ENCODE measurements at places on chromosomes 3 and 15.

- no peak for DNase-seq
These were observed 121.8 kb upstream of the CADM2 start for GRCh38 chr3:84836961-84837360.

DNA sequence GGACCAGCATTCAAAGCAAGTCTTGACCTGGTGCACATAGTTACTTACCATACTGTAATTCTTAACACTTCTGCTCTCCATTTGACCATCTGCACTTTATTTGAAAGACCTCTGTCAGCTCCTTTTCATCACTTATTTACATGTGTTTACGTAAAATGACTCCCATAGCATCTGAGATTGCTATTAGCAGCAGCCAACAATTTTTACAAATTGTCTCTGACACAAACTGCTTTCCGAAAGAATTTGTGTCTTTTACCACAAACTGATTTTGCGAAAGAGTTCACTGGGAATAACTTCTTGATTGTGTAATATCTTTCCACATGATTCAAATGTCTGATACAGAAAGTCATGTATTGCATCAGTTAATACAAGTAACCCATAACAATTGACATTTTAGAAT, 144.1 kb upstream of the PEX5L start:
- no peak for DNase-seq

GRCh38 chr15:68593828-68594532, 15.2 kb downstream of the CORO2B start:
- no peak for DNase-seq

GRCh38 chr3:116020495-116020894, 397.2 kb downstream of the GAP43 start:
- DNase-seq, result no peak

DNA sequence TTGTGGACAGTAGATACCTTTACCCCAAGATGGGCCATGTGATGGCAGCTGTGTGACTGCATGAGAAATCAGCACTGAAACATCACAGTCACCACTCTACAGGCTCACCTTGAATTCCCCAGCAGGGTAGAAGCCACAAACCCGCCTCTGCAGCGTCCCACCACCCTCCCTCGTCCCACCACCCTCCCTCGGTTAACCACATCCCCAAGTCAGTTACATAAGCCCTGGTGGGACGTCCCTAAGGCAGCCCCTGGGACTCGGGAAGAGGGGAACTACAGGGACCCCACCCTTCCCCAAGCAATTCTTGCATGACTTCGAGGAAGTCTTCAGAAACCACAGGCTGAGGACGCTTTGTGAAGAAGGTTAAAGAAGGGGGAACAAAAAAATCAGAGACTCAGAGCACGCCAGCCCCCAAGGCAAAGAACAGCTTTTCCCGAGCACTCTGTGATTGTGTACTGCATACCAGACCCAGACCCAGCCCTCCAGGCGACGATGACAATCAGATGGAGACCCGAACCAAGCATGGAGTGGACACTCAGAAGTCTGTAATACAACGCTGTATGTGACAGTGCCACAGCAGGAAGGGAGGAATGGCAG, 60.5 kb downstream of the SH3BP5 start:
- DNase-seq, result no peak

DNA sequence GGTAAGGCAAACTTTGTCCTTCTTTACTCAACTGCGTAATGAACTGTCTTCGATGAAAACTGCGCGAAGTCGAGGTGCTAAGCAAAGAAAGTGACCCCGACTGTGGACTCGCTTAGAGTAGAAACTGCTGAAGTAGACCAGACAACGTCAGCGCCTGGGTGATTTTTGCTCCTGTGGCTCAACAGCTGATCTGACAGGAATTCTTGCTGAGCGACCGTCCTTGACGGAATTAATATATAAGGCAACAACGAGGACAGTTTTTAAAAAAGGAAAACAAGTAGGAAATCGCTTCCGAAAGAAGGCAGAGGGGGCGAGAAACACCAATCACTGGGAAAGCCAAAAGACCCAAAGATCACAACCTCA, 541 bp downstream of the RPS27L start:
- DNase-seq, result peak; percentile 39

- DNase-seq, result no peak
These were observed 55.0 kb upstream of the CHD2 start for GRCh38 chr15:92845126-92845508.

DNA sequence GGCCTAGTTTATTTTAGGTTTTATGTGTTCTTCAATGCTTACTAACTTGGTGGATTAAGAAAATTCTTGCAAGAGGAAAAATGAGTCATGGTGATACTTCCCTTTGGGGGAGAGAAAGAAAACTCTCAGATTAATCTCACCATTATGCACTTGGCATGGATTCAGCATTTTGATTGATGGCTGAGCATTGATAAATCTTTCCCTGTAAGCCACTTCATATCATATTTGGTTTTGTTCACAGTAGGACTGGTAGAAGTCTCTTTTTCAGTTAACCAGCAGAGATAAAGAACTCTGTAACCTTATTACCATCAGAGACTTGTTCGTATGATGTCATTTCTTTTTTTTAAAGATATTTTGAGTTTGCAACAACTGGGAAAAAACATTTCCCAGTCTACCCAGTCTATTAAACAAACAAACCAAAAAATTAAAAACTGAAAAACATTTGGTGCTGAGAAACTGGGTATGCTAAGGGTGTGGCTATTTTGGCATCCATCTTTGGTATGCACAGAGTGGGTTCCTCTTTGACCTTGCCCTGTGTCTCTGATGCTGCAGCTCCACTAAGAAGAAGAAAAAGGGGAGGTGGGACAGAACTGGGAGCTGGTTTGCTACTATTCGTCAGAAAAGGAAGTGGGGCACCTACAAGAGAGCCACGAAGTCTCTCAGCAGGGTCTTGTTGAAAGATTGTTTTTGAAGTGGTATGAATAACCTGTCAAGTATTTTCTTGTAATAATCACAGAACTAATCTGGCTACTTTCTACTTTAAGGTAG, 17.2 kb downstream of the TMOD3 start:
- no peak for DNase-seq

DNA sequence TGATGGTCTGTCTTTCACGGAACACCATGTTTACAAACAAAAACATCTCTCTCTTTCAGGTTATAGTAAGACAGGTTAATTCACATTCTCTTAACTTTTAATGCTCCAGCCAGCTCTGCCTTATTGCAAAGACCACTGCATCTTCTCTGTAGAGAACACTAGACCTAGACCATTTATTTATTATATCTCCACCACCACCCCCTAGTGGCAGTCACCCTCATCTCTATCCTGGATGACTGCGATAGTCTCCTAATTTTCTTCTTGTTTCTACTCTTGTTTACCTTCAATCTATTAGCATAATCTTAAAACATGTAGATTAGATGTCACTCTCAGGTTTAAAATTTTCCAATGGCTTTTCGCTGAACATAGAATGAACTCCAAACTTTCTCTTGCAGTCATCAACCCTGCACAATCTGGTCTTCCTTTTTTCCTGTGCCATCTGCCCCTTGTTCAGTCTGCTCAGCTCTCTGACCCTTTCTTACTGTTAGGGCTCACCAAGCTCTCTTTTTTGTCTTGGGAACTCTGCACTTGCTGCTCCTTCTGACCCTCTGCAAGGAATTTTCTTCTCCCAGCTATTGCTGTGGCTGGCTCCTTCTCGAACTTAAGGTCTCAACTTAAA, 155.6 kb downstream of the SQOR start:
- DNase-seq, result no peak

DNA sequence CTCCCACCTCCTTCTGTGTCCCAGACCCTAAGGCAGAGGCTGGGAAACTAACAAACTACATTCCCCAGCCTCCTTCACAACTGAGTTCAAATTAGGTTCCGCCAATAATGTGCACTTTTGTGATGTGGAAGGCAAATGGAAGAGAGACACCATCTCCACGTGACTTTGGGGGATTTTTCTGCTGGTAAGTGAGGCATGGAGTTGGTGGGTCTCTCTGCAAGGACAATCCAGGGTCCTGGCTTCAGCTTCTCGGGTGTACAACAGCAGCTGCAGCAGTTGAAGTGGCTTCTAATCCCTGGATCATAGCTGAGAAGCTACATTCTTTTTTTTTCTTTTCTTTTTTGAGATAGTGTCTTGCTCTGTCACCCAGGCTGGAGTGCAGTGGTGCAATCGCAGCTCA, 58.9 kb upstream of the GATA2 start:
- no peak for DNase-seq

- no peak for DNase-seq
These were observed 34.5 kb downstream of the KBTBD12 start for GRCh38 chr3:127949446-127950055.

GRCh38 chr3:186882150-186882524, 39.6 kb downstream of the ADIPOQ start:
- no peak for DNase-seq

GRCh38 chr3:13219077-13219901, 146.1 kb upstream of the IQSEC1 start:
- DNase-seq, result no peak

DNA sequence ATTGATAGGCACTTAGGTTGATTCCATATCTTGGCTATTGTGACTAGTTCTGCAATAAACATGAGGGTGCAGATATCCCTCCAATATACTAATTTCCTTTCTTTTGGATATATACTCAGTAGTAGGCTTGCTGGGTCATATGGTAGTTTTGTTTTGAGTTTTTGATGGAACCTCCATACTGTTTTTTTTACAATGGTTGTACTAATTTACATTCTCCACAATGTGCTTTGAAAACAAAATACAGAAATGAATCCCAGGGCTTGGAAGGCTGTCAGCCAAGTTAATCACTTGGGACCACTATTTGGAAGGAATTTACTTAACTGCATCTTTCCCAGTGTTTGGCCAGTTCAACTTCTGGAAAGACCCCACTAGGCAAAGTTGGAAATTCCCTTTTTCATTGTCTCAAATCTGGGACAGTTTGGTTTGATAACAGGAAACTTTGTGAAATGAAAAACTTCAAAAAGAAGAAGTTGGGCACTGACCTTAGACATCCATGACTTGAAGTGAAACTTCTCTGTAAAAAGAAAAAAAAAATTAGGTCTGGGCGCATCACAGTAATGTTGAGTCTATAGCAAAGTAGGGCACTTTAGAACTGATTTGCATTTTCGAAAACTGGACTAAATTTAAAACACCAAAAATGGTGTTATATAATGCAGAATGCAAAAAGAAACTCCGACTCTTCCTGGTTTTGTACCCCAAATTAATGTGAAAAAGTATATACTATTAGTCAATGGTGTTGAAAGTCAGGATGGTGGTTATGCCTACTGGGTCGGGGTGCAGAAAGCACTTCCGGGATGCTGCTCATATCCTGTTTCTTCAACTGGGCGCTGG, 6.0 kb downstream of the CTSH start:
- no peak for DNase-seq

- DNase-seq, result no peak
These were observed 35.8 kb downstream of the CLDN11 start for GRCh38 chr3:170454509-170454908.

DNA sequence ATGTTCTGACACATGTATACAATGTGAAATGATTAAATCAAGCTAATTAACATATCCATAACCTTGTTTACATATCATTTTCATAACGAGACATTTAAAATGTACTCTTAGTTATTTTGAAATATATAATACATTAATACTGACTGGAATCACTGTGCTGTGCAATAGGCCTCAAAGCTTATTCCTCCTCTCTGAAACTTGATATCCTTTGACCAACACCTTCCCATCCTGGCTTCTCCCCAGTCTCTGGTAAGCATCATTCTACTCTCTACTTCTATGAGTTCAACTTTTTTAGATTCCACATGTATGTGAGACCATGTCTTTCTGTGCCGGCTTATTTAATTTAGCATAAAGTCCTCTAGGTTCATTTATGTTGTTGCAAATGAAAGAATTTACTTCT, 47.1 kb upstream of the IL20RB start:
- no peak for DNase-seq

- no peak for DNase-seq
These were observed 89.6 kb upstream of the ARPP21 start for GRCh38 chr3:35549690-35550089.

DNA sequence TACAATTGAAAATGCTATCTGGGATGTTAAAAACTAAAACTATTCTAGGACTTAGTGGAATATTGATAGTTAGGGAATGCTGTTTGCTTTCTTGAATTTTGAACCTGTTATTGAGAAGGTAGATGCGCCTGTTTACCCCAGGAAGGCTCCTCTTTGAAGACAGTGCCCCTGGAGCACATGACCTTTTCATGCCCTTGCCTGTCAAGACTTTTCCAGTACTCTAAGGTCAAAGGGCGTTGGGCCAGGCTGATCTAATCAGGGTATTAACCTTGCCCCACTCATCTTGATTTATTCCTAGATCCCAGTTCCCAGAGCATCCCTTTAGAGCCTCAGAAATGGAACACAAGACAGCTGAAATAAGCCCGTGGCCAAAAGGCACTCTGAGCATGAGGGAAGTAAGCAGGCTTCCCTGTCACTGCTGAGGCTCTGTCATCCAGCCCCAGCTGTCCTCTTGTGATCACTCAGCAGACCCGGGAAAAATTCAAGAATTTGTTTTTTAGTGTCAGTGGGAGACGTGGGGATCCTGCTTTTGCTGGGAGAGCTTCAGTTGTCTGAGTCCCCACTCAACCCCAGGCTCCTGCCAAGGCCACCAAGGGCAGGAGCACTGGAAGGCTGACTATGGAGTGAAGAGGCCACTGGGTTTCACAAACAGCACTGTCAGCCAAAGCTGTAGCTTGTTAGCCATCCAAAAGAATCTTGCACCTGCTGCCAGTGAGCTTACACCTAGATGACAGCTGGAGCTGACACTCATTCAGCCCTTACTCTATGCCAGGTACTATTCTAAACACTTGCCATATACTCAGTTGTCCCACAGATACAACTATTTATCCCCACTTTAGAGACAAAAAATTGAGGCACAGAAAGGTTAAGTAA, 169.0 kb downstream of the PGPEP1L start:
- no peak for DNase-seq

DNA sequence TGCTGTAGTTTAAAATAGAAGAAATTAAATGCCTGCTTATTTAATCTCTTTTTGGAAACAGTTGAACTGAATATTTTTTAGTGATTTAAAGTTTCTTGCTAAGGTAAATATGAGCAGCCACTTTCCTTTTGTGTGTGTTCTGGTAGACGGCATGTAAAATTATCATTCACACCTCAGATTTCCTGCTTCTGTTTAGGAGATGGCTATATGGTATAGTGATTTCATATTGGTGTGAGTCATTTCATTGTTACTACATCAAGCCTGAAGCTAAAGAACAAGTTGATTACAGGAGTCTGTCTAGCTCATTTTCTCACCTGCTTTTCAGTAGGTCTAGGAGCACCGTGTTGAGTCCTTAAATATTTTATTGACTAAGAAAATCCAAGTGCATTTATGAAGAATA, 2.2 kb downstream of the LRCH3 start:
- no peak for DNase-seq

- DNase-seq, result no peak
These were observed 9.7 kb downstream of the RHCG start for GRCh38 chr15:89486726-89487050.

DNA sequence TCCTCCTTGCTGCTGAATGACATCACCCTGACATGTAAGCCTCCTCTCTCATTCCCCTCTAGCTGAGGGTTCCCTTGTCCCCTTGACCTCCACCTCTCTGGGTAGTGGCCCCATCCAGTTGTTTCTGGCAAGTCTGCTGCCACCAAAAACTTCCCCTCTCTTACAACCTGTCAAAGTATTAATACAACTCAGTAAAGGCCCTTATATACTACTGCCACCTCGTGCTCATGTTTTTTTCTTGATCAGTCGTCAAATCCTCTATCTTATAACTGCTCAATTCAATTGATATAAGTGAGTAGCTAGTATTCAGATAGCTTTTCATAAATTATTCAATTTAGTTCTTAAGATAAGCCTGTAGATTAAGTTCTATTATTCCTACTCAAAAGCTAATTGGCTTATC, 249.6 kb downstream of the MBNL1 start:
- no peak for DNase-seq

All from right hindlimb (tissue), 1 donor.